ENCODE measurements at places on chromosomes 11 and 22. TPM values are rescaled to one million over a fixed set of nuclear protein-coding genes. Genes with fewer than 3 reads are reported as not detected.
A peak's percentile ranks its signal among the peaks of the same experiment; 100 is the strongest.

DNA sequence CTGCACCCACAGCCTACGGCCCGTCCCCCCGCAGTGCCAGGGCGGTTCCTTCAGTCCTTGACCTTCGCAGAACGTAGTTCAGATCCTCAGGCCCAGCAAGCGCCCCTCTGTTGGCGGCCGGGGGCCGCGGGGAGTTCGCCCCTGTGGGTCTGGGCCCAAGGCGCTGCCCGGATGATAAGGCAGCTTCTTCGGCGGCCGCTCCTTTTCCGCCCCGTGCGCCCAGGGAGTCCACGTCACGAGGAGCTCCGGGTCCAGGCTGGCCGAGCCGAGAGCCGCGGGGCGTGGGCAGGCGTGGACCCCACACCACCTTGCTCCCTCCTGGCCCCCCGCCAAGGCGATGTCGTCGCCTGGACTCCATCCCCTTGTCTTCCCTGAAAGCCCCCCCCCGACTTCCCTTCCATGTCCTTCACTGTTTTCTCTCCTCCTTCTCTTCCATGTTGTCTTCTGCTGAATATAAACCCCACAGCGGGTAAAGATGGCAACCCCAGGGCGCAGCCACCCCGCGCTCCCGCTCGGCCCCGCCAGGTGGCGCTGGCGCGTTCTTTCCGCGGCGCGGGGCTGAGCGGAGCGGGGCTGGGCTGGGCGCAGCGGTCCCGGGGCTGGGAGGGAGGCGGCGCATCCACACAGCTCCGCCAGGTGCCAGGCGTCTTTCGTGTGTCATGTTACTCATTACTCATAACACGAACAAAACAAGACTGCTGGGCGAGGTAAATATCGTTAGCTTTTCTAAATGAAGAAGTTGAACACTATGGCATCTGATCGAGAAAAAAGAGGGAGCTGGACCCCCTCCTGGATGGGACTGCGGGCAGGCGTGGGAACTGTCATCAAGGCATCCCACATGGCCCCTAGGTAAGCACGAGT is 321.0 kb downstream of the NTM start:
- peaks cover 9% of the 10 kb centered on the region for H3K4me1 ChIP-seq
- peak; percentile 72 for DNase-seq
- H3K36me3 ChIP-seq, result no peaks in the 10 kb centered on the region
- peaks cover 53% of the 10 kb centered on the region for H3K27me3 ChIP-seq

GRCh38 chr11:79050786-79051185 is 390.0 kb downstream of the TENM4 start:
- DNase-seq, result no peak
- H3K4me1 ChIP-seq, result peaks cover 9% of the 10 kb centered on the region
- no peak overlapping the region for H3K4me3 ChIP-seq
- H3K36me3 ChIP-seq, result no peaks in the 10 kb centered on the region

GRCh38 chr22:37449331-37450001 is 22.2 kb upstream of the ELFN2 start:
- no peak overlapping the region for H3K4me3 ChIP-seq
- peaks cover 5% of the 10 kb centered on the region for H3K36me3 ChIP-seq
- no peaks in the 10 kb centered on the region for H3K4me1 ChIP-seq

- H3K4me3 ChIP-seq, result no peak overlapping the region
- H3K27ac ChIP-seq, result no peak overlapping the region
- peaks cover 58% of the 10 kb centered on the region for H3K4me1 ChIP-seq
Measured at GRCh38 chr11:120258661-120259060, 18.7 kb downstream of the POU2F3 start.

GRCh38 chr22:43867839-43868635 is 5.7 kb upstream of the SULT4A1 start:
- peak overlapping the region; percentile 33 for H3K4me3 ChIP-seq
- no peak overlapping the region for H3K27ac ChIP-seq
- peak; percentile 90 for DNase-seq
- H3K4me1 ChIP-seq, result peaks cover 18% of the 10 kb centered on the region
- H3K27me3 ChIP-seq, result peaks cover 12% of the 10 kb centered on the region

- H3K4me3 ChIP-seq, result peak overlapping the region; percentile 99
- peak overlapping the region; percentile 74 for H3K27ac ChIP-seq
- peaks cover 24% of the 10 kb centered on the region for H3K4me1 ChIP-seq
- H3K36me3 ChIP-seq, result peaks cover 37% of the 10 kb centered on the region
Measured at GRCh38 chr11:17075506-17075905, 2.0 kb downstream of the RPS13 start.

- H3K36me3 ChIP-seq, result no peaks in the 10 kb centered on the region
- peak overlapping the region; percentile 53 for H3K4me3 ChIP-seq
- no peak overlapping the region for H3K27ac ChIP-seq
- peak; percentile 73 for DNase-seq
- H3K27me3 ChIP-seq, result peaks cover 59% of the 10 kb centered on the region
Measured at GRCh38 chr11:1546536-1547466, 25.3 kb downstream of the DUSP8 start.

DNA sequence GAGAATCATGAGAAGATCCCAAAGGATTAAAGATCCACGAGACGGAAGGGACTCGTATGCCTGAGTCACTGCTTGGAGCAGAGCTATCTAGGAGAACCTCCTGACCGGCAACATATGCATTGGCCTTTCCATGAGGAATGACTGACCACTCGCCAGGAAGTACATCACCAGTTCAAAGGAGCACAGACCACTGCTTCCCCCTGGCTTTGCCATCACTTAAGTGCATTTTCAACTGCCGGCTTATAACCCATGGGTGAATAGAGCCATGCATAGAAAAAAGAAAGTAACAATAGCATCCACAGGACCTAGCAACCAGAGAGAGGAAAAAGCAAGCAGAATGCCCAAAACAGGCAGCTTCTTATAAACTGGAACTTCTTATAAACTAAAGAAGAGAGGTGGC is 98.3 kb upstream of the ZC3H12C start:
- no peak overlapping the region for H3K4me3 ChIP-seq
- DNase-seq, result no peak
- H3K4me1 ChIP-seq, result no peaks in the 10 kb centered on the region
- no peaks in the 10 kb centered on the region for H3K36me3 ChIP-seq
- no peaks in the 10 kb centered on the region for H3K27me3 ChIP-seq

- H3K36me3 ChIP-seq, result peaks cover 21% of the 10 kb centered on the region
- peaks cover 6% of the 10 kb centered on the region for H3K4me1 ChIP-seq
- H3K27ac ChIP-seq, result no peak overlapping the region
- no peaks in the 10 kb centered on the region for H3K27me3 ChIP-seq
Measured at GRCh38 chr22:49772692-49773091, 55.0 kb downstream of the BRD1 start.

GRCh38 chr22:42676059-42676607 is 26.9 kb upstream of the CYB5R3 start:
- DNase-seq, result no peak
- H3K4me3 ChIP-seq, result no peak overlapping the region
- peaks cover 3% of the 10 kb centered on the region for H3K4me1 ChIP-seq

GRCh38 chr22:21000987-21001600 is 824 bp downstream of the THAP7 start:
- DNase-seq, result no peak
- no peaks in the 10 kb centered on the region for H3K27me3 ChIP-seq
- H3K27ac ChIP-seq, result peak overlapping the region; percentile 97
- peaks cover 18% of the 10 kb centered on the region for H3K4me1 ChIP-seq
- peak overlapping the region; percentile 87 for H3K4me3 ChIP-seq
- no peaks in the 10 kb centered on the region for H3K36me3 ChIP-seq

DNA sequence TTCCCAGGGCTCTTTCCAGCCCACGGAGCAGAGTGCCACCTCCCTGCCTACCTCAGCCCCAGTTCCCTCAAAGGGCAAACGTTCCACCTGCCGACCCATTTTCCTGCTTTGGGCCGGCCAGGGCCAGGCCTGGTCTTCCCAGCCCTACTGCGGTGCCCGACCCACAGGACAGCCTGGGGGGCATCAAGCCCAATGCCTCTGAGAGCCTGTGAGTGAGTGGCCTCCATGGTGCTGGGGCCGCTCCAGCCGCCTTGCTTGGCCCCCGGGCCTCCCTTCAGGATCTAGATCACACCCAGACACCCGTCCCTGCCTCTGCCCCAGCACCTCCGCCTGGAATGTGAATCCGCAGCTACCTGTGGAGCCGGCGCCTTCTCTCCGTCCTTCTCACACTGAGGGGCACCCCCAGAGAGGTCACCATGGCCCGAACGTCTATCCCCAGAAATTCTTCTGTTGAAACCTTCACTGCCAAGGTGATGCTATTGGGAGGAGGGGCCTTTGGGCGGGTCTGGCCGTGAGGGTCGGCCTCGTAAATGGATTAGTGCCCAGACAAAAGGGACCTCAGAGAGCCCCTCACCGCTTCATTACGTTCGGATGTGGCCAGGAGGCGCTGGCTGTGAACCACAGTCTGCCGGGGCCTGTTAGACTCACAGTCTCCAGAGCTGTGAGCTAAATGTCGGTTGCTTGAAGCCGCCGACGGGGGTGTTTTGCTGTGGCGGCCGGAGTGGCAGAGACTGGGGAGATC is 36.2 kb upstream of the BRSK2 start:
- no peak for DNase-seq
- peaks cover 7% of the 10 kb centered on the region for H3K4me1 ChIP-seq
- H3K27me3 ChIP-seq, result peaks cover 11% of the 10 kb centered on the region
- no peak overlapping the region for H3K4me3 ChIP-seq
- H3K36me3 ChIP-seq, result no peaks in the 10 kb centered on the region
- no peak overlapping the region for H3K27ac ChIP-seq

DNA sequence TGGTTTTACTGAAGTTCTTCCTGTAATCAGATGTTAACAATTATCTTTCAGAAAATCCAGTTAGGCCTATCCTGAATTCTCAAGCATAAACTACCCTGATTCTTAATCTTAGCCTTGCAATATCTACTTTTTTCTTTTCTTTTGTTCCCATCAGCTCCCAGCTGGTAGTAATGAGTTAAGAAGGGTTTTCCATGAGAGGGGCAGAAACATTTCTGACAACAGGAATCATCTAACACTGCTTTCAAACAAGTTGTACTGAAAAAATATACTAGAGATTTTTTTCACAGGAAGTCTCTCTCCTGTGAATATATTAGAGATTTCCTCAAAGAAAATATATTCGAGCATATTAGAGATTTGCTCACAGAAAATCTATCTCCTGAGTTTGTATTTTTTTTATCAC is 3.3 kb upstream of the TRIM6 start:
- H3K4me3 ChIP-seq, result no peak overlapping the region
- no peak for DNase-seq
- H3K27me3 ChIP-seq, result no peaks in the 10 kb centered on the region

- H3K4me1 ChIP-seq, result peaks cover 18% of the 10 kb centered on the region
- no peak overlapping the region for H3K27ac ChIP-seq
- H3K4me3 ChIP-seq, result no peak overlapping the region
Measured at GRCh38 chr11:5151713-5152153, 2.8 kb downstream of the OR52A1 start.

- H3K4me3 ChIP-seq, result no peak overlapping the region
- H3K27ac ChIP-seq, result no peak overlapping the region
- H3K27me3 ChIP-seq, result no peaks in the 10 kb centered on the region
- H3K4me1 ChIP-seq, result peaks cover 12% of the 10 kb centered on the region
- no peak for DNase-seq
- H3K36me3 ChIP-seq, result no peaks in the 10 kb centered on the region
Measured at GRCh38 chr11:81874635-81875034, 859.0 kb downstream of the FAM181B start.

- DNase-seq, result no peak
- H3K27ac ChIP-seq, result no peak overlapping the region
- no peaks in the 10 kb centered on the region for H3K36me3 ChIP-seq
- H3K4me1 ChIP-seq, result peaks cover 11% of the 10 kb centered on the region
Measured at GRCh38 chr22:42769238-42769573, 48.5 kb upstream of the A4GALT start.

The ZDHHC8 gene
- total RNA-seq, result 77.6 TPM

The STK33 gene
- total RNA-seq, result 13.3 TPM

The MOGAT2 gene
- 0.11 TPM for total RNA-seq

The RASL10A gene
- total RNA-seq, result 1.6 TPM

The SERHL2 gene
- 0.37 TPM for total RNA-seq

The L3MBTL2 gene
- 25.2 TPM for total RNA-seq

The SLC7A4 gene
- 0.21 TPM for total RNA-seq

The PKP3 gene
- total RNA-seq, result 21.4 TPM

The LRRC10B gene
- 1.3 TPM for total RNA-seq

All from WTC11 (cell line).